ENCODE measurements at places on chromosomes 13 and 19. TPM values are rescaled to one million over a fixed set of nuclear protein-coding genes. Genes with fewer than 3 reads are reported as not detected.

The RETN gene
- not detected for total RNA-seq

The PDE4C gene
- total RNA-seq: not detected

The MZT1 gene
- total RNA-seq: 28.6 TPM

The CEACAM18 gene
- not detected for total RNA-seq

The ZNF527 gene
- total RNA-seq: 15.7 TPM

The BST2 gene
- total RNA-seq: 0.57 TPM

The TNFSF13B gene
- 2.5 TPM for total RNA-seq

The EFNA2 gene
- total RNA-seq: not detected

The LAIR2 gene
- total RNA-seq: not detected

The APLP1 gene
- 10.4 TPM for total RNA-seq

DNA sequence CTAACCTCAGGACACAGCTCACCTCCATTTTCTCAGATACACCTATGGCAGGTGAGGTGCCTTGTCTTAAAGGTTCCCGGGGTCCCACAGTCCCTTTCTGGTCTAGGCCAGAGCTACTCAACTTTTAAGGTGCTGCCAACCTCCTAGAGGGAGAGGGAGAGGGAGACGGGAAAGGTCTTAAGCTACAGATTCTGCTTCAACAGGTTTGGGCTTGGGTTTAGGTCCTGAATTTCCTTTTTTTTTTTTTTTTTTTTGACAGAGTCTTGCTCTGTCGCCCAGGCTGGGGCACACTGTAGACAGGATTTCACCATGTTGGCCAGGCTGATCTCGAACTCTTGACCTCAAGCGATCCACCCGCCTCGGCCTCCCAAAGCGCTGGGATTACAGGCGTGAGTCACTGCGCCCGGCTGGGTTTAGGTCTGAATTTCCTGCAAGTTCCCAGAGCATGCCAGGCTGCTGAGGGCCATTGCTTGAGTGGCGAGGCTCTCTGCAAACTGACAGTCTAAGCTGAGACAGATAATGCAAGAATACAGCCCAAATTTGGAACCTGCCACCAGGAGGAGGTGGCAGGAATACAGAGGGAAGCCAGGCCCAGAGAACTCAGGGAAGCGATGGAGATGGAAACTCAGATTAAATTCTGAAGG lies 7.8 kb upstream of the SYCN start:
- peak; percentile 23 for DNase-seq

DNA sequence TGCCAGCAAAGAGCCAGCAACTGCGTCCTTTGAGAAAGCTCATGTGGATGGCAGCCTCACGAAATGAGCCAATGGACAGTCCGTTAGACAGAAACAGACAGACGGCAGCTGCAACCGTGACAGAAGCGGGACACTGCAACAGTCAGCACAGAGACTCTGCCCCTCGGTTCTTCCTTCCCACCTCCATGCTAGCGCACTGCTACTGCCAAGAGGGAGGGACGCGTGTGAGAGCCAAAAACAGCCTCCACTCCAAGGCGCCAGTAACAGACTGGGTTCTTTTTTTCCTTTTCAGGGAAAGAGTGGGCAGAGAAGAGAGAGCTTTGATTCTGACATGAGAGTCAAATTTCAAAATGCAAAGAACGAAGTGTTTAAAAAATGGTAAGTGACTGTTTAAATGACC lies 77.5 kb downstream of the SERP2 start:
- peak; percentile 77 for DNase-seq

GRCh38 chr13:96052656-96053002 lies 572 bp downstream of the UGGT2 start:
- peak; percentile 31 for DNase-seq

- DNase-seq: peak; percentile 58
Observed at GRCh38 chr13:59452189-59452890, 711.4 kb downstream of the DIAPH3 start.

GRCh38 chr19:55133639-55134444 lies 15.2 kb downstream of the TNNT1 start:
- no peak for DNase-seq

DNA sequence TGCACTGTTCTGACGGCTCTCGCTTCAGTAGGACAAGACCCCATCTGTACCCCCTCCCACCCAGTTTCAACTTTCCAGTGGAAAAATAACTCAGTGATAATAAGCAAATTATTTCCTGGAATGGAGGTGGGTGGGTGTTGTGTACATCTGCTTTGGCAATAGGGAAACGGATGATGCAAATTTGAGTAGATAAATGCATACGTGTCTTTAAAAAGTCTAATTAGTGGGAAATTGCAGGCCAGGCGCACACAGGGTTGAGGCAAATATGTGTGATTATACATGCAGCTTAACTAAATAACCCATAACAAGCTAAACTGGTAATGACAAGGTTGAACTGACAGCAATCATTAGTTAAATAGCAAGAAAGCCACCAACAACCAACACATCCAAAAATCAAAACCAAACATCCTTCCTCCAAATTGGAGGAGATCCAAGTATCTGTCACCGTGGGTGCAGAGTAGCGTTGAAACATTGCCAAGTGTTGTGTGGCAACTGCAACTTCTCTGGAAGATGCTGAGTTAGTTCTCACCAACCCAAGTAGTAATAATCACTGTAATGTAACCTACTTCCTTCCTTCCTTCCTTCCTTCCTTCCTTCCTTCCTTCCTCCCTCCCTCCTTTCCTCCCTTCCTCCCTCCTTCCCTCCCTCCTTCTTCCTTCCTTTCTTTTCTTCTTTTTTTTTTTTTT lies 54.6 kb downstream of the TRPM4 start:
- DNase-seq: peak; percentile 51

DNA sequence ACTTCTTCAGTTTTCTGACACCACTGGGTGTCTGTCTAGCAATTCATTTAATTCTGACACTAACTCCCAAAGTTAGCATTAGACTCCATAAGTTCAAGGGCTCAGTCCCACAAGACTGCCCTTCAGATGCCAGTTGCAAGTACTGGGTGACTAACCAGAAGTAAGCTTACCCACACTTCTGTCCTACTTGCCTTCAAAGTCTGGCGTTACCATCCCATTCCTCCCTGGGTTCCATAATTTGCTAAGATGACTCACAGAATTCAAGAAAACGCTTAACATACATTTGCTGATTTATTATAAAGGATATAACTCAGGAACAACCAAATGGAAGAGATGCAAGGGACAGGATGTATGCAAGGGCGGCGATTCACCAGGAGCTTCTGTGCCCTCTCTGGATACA lies 45.5 kb upstream of the NPAS1 start:
- DNase-seq: no peak

GRCh38 chr13:36026531-36026930 lies 104.7 kb downstream of the DCLK1 start:
- DNase-seq: no peak

DNA sequence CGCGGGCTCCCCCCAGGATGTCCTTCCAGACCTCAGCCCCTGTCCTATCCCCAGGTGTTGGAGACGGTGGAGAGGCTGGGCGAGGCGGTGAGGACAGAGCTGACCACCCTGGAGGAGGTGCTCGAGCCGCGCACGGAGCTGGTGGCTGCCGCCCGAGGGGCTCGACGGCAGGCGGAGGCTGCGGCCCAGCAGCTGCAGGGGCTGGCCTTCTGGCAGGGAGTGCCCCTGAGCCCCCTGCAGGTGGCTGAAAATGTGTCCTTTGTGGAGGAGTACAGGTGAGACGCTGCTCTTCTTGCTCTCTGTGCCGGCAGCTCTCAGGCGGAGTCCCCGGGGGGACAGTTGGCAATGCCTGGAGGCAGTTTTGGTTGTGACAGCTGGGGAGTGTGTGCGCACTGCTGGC lies 6.9 kb downstream of the TTYH1 start:
- DNase-seq: no peak

- peak; percentile 60 for DNase-seq
Observed at GRCh38 chr19:19372656-19373416, 32.6 kb upstream of the GATAD2A start.

GRCh38 chr13:107185889-107186288 lies 618.0 kb upstream of the ARGLU1 start:
- no peak for DNase-seq

- no peak for DNase-seq
Observed at GRCh38 chr13:35617420-35617819, 140.9 kb upstream of the MAB21L1 start.

DNA sequence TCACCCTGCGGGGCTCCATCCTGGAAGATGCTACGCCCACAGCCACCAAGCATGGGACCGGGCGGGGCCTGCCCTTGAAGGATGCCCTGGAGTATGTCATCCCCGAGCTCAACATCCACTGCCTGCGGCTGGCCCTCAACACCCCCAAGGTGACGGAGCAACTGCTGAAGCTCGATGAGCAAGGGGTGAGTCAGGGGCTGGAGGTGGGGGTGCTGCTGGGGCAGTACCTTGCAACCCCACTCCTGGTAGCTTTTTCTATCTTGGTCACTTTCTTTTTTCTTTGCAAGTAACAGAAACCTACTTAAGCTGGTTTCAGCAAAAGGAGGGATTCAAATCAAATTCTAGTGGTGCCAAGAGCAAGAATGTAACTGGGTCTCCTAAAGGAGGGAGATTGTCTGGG lies 124.1 kb downstream of the DPF1 start:
- DNase-seq: no peak

DNA sequence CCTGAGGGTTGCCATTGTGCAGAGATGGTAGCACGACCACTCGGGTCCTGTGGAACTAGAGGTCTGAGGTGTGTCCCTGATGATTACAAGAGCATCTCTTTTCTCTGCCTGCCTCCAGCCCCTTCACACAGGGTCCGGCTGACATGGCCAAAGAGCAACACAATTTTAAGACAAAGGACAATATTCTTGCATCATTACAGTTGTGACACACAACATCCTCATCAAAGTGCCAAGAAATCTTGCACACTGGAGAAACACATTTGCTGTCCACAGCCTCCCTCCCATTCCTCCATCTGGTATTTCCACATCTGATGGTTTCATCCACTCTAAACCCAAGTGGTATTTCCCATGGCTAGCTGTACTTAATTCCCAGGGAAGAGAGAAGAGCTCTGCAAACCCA lies 12.8 kb downstream of the COL4A1 start:
- no peak for DNase-seq

GRCh38 chr13:23510544-23510916 lies 59.7 kb upstream of the TNFRSF19 start:
- DNase-seq: no peak

DNA sequence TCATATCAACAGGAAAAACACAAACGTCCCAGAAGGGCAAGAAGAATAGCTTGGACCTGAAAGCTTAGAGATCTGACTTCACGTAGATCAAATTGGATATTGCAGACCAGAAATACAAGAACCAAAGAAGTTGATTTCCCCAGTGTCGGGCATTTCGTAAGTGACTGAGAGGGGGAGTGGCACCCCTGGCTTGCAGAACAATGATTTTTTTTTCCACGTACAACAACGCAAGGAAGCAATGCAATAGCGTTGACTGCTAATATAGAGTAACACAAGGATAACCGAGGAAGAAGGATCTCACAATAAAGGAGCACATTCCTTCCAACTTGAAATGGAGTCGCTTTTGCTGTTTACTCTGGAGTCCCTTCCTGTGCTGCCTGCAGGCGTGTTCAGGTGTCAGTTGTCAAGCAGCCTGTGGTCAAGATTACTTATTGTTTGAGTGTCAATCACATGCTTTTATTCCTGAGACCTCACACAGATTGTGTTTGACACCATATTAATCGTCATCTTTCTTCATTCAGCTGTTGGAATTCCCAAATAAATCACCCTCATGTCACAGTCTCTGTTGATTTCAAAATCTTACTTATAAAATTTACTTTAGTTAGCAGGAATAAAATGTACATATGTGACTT lies 139.4 kb downstream of the FREM2 start:
- no peak for DNase-seq

DNA sequence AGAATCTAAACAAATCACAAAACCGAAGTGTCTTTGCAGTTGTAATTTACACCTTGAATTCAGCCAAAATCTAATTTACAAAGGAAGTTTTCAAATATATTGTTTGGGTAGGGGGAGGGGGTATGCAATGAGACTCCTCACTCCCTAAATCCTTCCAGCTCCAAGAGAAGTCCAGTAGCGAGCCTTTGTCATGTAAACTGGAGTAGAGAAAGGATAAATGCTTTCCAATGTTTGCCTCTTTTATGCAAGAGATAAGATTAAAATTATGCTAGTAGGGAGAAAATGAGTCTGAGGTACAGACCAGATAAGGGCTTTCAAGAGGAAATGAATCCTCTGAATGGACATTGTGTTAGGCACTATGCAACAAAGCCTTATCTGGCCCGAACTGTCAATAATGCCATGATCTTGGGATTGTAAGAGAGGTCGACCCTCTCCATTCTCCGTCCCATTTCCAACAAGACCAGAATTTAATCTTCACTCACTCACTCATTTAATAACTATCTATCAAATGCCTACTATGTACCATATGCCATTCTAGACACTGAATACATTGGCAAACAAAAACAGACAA lies 199.2 kb downstream of the LACC1 start:
- DNase-seq: no peak

DNA sequence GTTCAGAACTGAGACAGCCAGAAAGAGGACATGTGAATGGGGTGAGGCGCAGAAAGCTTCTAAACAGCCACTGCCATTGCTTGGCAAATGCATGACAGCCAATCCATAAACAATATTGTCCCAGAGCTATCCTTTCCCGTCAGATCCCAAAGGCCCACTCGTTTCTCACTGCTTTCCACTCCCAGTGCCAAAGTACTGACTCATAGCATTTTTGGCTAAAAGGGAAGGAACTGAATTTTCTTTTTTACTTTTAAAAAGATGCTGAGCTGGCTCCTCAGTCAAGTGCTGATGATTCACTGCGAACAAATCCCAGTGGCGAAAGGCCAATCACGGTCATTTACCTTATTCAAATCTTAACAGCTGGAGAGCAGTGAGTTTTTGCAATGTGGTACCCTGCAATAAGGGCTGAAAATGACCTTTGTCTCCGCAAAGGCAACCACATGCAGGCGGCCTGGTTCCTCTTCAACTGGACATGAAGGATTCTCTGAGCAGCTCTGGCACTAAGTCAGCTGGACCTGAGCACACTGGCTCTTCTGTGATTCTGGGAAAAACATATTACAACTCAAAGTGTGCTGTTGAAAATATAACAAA lies 151.7 kb downstream of the DCLK1 start:
- DNase-seq: peak; percentile 96

DNA sequence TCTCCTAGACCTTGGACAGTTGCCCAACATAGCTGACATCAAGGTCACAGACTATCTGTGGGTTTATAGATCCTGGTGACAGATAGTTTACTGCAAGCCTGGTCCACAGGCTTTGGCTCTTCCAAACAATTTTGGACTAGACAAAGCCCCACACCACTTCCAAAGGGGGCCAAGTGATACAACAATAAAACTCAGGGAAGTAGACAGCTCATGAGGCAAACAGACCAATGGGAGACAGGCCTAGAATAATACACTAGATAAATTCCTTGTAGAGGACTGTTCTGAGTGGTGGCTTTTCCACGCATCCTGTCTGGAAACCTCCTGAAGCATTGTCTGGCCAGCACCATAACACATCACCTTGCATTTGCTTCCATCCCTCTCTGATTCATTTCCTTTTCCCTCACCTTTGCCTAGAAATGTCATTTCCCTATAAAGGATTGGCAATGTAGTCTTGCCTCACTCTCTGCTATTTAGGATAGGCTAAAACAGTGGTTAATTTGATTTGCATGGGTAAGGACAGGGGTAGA lies 284.2 kb downstream of the POU4F1 start:
- no peak for DNase-seq

- no peak for DNase-seq
Observed at GRCh38 chr19:42942187-42942789, 5.3 kb upstream of the PSG7 start.

- DNase-seq: peak; percentile 73
Observed at GRCh38 chr13:35600137-35600536, 123.6 kb upstream of the MAB21L1 start.

Data from myocyte (in vitro differentiated cells).